ENCODE measurements at places on chromosomes 1 and 21.

DNA sequence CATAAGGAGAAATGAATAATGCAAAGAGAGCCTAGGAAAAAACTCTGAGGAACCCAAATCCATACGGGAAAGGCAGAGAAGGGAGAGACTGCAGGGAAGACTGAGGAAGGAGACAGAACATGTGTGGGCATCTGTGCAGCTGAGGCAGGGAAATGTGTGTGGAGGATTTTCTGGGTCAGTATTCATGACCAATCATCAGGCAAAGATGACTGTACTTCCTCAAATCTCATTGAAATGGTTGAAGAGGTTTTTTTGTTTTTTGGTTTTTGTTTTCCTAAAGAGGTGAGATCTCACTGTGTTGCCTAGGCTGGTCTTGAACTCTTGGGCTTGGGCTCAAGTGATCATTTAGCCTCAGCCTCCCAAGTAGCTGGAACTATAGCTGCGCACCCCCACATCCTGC, 15.7 kb downstream of the DIP2A start:
- no peak for DNase-seq

DNA sequence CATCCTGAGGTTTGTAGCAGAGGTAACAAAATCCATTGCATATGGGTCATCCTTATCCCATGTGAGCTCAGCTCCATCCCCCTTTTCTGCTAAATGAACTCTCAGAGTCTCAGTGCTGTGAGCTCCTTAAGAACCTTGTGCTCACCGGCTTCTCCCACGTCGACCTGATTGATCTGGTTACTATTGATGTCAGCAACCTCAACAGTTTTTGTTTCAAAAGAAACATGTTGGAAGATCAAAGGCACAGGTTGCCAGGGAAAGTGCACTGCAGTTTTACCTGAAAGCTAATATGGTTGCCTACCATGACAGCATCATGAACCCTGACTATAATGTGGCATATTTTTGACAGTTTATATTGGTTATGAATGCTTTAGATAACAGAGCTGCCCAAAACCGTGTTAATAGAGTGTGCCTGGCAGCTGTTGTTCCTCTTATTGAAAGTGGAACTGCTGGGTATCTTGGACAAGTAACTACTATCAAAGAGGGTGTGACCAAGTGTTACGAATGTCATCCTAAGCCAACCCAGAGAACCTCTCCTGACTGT, 131.4 kb downstream of the HS2ST1 start:
- DNase-seq: no peak

- DNase-seq: no peak
Observed at GRCh38 chr1:184851822-184852746, 97.4 kb upstream of the EDEM3 start.

- no peak for DNase-seq
Observed at GRCh38 chr1:186239171-186239570, 135.9 kb downstream of the TPR start.

- DNase-seq: no peak
Observed at GRCh38 chr1:159829822-159830465, 3.3 kb downstream of the SLAMF8 start.

DNA sequence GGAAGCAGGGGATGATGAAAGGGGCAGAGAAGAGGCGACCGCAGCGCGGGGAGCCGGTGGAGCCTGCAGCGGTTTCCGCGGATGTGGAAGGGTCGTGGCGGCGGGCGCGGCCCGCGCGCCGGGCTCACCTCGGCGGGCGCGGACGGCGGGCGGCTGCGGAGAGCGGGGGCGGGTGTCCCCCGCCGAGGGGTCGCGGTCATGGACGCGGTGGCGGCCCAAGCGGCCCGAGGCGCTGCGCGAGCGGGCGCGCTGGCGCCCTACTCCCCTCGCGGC, 572 bp downstream of the LPGAT1 start:
- DNase-seq: no peak

GRCh38 chr1:42427240-42427639, 28.6 kb downstream of the ZMYND12 start:
- DNase-seq: no peak

GRCh38 chr1:177246710-177247580, 76.2 kb downstream of the BRINP2 start:
- no peak for DNase-seq

- DNase-seq: no peak
Observed at GRCh38 chr1:54815086-54815876, 14.2 kb upstream of the TTC22 start.

GRCh38 chr1:71668065-71668464, 587.2 kb upstream of the ZRANB2 start:
- DNase-seq: no peak

DNA sequence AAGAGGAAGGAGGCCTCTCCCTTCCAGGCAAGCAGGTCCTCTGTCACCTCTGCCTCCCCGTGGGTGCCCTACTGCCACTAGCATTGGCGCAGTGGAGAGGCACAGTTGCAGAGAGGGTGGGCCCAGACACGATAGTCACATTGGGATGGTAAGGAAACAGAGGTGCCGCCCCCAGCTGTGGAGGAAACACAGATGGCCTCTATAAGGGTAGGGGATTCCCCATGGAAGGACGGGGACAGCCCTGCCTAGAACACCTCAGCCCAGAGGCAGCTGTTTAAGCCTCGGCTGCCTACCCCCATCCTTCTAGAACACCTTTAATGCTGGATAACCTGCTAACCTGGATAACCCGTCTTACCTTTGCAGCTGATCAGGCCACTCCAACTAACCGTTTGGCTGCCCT, 65.7 kb upstream of the CNTN2 start:
- DNase-seq: no peak

- no peak for DNase-seq
Observed at GRCh38 chr1:232127190-232127589, 500.6 kb downstream of the DISC1 start.

Measured in activated effector memory CD4-positive, alpha-beta T cell treated with Interleukin-2 at 50 U/mL for 16 hours (primary cell).